ENCODE measurements at places on chromosomes 2 and 18.

DNA sequence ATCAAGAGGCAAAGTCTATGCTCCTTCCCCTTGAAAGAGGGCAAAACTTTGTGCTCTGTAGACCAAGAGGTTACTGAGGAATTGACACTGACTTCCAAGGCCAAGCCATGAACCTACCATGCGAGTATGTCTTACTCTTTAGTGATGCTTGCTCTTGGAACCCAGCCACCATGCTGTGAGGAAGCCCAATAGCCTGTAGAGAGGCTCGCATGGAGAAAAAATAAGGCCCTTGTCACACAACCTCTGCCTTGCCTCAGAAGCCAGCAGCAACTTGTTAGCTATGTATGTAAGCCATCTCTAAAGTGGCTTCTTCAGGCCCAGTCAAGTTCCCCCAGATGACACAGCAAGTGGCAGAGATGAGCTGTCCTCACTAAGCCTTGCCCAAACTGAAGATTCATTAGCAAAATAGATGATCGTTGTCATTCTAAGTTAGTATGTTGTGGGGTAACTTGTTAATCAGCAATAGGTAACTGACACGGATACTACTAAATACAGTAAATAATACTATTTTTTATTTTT is 66.1 kb upstream of the RGPD5 start:
- no peak for DNase-seq

GRCh38 chr2:35963824-35964223 is 391.8 kb upstream of the CRIM1 start:
- no peak for DNase-seq

- DNase-seq: no peak
Observed at GRCh38 chr18:42588786-42589185, 526.7 kb downstream of the RIT2 start.

- no peak for DNase-seq
Observed at GRCh38 chr2:65264821-65265670, 37.4 kb downstream of the ACTR2 start.

- no peak for DNase-seq
Observed at GRCh38 chr2:32330136-32330535, 26.7 kb upstream of the BIRC6 start.

- no peak for DNase-seq
Observed at GRCh38 chr18:48798334-48799245, 152.2 kb downstream of the SMAD7 start.

DNA sequence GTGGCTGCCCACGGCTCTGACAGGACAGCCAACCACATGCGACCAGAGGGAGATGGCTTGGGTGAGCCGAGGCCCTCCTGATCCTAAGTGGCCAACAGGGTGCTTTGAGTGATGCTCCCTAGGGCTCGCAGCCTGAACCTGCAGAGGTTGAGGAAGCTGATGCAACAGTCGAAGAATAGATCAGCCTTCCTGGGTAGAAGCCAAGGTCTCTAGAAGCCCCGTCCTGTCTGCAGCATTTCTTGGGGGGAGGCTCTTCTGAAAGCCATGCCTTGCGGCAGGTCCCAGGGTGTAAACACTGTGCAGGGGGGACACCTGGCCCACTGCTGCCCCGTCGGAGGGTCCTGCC is 136.4 kb downstream of the HDAC4 start:
- DNase-seq: no peak

All from hypothalamus (tissue), 51 donors.